Iris pigment epithelial cell (primary cell): ENCODE measurements at places on chromosomes 1 and 21.

- no peak for DNase-seq
These were observed 5.9 kb downstream of the MYCBP start for GRCh38 chr1:38867208-38867607.

DNA sequence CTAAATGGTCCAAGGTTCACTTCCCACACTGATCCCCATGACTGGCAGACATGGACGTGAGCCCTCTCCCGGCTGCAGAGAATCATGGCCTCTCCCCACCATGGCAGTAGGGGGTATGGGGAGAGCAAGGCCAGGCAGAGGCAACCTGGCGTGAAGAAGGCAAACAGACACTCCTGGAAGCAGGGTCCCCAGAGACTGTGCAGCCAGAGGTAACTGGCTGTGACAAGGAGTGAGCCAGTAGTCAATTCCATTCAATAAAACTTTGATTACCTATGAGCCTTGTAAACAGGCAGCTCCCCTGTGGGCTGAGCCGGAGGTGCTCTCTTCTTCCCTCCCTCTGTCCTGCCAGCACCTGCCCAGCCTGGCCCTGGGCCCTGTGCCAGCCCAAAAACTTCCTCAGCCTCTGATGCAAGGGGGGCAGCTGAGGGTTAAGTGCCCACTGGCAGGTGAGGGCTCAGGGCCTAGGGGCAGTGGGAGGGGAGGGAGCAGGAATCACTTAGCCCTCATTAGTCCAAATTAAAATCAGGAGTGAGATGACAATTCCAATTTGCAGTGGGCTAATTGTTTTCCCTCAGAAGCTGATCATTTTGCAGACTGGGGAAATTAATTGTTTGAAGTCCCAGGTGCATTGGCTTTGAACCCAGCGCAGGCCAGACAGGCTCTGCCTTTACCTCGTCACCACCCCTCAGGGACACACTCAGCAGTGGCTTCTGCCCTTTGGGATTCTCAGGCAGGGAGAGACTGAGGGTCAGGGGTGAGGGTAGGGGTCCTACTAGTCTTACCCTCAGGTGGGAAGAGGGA, 35.6 kb downstream of the LRRN2 start:
- DNase-seq, result no peak

- no peak for DNase-seq
These were observed 42.2 kb downstream of the GIPC2 start for GRCh38 chr1:78088015-78088414.

DNA sequence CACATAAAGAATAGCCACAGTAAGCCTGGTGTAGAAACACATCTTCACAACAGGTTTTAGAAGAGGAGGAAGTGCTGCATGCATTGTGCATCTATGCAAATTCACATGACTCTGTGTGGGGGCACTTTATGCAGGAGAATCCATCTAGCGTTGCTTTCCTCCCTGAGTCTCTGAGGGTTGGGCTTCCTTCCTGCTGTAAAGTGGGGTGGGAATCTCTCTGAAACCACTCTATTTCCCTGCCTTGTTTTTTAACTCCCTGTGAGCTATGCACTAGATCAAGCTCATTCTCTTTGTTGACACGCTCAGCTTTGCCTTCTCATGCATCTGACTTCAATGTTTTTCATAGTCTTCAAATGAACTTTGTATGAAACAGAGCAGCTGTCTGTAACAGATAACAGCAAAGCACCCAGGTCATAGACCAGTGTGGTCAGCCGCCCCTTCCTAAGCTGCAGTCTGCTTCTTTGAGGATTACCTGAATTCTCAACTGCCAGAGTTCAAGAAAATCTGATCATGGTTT, 102.7 kb upstream of the DPH5 start:
- no peak for DNase-seq

GRCh38 chr1:217268058-217268457, 362.8 kb downstream of the GPATCH2 start:
- DNase-seq, result no peak

DNA sequence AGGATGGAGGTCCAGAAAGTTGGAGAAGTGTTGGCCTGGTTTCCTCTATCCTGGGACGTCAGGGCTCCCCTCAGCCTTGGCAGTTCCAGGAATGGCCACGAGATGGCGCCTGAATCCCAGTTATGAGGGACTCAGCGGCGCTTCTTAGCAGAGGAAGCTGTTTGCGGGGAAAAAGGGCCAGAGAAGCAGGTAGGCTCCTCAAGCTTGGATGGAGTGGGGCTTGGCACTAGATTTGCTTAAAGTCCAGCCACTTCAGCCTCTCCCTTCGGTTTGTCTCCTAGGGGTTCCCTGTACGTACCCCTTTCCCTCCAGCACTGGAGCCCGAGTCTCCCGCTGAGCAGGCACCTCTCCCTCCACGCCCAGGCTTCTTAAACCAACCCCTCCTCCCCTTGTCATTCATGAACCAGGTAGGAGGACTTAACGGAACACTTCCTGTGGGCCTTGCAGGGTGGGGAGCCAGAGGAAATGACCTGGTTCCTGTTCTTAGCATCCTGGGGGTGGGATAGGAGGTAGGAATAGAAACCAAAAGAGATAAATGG, 32.0 kb upstream of the TENT5B start:
- DNase-seq, result peak; percentile 63

DNA sequence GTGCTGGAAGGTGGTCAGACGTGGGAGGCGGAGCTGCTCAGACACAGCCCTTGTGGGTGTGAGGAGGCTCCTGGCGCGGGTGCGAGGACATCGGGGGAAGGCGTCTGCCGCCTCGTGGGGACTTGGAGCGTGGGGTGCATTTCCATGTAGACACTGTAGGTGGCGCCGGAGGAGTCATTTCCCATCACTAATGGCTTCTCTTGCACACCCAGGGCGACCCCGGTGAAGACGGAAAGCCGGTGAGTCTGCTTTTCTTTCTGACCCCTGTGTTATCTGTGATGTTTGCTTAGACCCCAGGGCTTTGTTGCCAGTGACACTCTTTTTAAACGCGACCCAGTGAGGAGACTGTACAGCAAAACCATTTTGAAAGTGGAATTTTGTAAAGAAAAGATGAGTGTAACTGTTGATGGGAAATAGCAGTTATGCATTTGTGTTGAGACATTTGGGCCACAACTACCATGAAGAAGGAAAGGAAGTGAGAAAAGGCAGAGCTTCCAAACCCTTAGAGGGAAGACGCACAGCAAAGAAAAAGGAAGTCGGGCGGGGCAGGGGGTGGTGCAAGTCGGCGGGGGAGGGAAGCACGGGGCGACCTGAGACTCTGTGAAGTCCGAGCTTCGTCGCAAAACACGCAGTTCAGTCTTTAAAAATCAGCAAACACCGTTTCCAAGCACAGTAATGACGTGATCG, 64.0 kb downstream of the SLC19A1 start:
- peak; percentile 66 for DNase-seq

- DNase-seq, result no peak
These were observed 119.3 kb downstream of the SYT2 start for GRCh38 chr1:202590975-202591411.

- DNase-seq, result no peak
These were observed 323.8 kb upstream of the ST6GALNAC5 start for GRCh38 chr1:76543495-76543894.

GRCh38 chr21:43349644-43350043, 77.3 kb downstream of the SIK1 start:
- no peak for DNase-seq

DNA sequence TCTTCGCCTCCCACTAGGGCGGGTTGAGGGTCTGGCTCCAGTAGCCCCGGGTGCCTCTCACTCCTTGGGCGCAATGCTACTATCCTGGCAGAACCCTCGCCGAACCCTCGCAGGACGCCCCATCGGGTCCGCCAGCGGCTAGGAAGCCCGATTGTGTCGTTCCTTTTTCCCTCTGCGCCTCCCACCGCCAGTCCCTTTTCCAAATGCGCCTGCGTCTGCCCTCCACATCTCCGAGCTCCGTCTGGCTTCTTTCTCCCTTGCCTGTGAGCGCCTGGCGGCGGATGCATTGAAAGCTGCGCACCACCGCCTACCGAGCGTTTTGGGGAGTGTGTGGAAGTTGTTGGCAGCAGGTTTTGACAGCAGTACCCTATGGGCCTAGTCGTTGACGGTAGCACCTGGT, 1.0 kb upstream of the DIRAS3 start:
- DNase-seq, result peak; percentile 80

- DNase-seq, result peak; percentile 53
These were observed 154.6 kb downstream of the PBX1 start for GRCh38 chr1:164713456-164714207.

DNA sequence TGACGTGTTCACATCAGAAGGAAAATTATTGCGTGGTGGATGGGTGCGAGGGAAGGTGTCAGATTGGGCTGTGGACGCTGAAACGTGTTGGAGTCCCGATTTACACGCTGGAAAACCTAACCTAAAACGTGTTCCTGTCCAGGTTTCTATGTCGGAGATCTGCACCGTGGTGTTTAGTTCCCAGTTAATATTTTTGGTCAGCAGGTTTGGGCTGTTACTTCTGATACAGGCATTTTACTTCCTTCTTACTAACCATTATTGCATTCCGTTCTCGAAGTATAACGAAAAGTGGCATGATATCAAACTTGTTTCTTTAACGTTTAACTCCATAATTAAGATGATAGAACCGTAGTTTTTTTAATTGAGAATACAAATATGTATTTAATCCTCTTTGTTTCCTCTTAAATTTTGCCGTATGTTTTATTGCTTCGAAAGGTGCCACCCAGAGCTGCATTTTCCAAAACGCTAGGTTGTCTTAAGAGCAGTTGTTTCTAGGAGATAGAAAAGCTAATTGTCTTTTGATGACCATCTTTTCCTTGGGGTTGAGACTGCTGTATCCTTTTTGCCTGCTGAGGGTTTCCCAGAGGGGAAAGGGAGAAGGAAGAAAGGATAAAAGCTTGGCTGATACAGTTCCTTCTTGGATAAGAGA, 1.3 kb downstream of the ADARB1 start:
- peak; percentile 41 for DNase-seq

DNA sequence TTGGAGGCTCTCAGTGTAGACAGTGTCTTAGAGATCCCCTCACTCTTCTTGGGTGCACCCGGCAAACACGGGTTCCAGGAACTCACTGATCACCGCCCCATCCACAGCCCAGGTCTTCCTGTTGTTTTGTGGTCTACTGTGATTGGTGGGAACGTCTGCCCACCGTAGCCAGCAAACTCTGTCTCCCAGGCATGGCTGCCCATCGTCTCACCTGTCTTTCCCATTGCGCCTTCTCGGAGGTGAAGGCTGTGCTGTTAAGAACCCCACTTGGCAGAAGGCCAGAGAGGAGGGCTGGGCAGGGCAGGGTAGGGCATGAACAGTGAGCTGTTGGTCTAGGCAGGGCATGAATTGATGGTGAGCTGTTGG, 14.1 kb upstream of the KCNA2 start:
- DNase-seq, result no peak

DNA sequence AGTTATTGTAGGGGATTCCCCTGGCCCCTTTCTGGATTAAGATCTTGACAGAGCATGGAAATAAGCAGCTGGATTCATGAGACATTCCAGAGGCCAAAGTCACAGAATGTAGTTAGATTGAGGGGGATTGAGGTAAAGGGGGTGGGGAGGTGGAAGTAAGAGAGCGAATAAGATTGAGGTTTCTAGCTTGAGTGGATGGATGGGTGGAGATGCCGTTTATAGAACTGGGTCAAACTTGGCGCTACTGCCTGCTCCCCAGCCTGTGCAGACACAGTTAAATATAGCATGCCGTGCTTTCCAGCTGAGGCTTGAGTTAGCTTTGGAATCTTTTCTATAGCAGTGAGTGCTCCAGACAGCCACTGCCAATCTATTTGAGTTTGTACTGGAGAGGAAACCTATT, 85.7 kb downstream of the DYRK1A start:
- peak; percentile 94 for DNase-seq

GRCh38 chr1:33517596-33518250, 45.3 kb downstream of the ZSCAN20 start:
- peak; percentile 4 for DNase-seq

DNA sequence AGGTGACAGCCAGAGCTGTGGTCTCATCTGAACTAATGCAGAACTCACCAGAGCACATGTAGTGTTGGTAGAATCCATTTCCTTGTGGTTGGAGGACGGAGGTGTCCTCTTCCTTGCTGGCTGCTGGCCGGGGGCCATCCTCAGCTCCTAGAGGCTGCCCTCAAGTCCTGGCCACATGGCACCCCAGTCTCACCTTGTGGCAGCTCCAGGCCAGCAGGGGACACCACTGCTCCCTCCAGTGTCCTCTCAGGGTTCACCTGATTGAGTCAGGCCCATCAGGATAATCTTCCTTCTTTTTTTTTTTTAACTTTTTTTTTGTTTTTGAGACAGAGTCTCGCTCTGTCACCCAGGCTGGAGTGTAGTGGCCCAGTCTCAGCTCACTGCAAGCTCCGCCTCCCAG, 2.9 kb downstream of the KCNE1 start:
- DNase-seq, result no peak

DNA sequence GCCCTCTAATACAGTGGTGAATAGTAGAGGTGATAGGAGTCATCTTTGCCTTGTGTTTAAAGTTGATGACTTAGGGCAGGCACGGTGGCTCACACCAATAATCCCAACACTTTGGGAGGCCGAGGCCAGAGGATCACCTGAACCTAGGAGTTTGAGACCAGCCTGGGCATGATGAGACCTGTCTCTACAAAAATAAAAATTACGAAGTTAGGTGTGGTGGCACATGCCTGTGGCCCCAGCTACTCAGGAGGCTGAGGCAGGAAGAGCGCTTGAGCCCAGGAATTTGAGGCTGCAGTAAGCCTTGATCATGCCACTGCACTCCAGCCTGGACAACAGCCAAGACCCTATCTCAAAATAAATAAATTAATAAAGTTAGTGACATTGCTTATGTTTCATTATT, 26.6 kb downstream of the CAPZA1 start:
- DNase-seq, result no peak

- peak; percentile 36 for DNase-seq
These were observed 27.7 kb downstream of the UCHL5 start for GRCh38 chr1:193031431-193031830.

GRCh38 chr21:44771896-44772525, 29.6 kb downstream of the UBE2G2 start:
- DNase-seq, result no peak

DNA sequence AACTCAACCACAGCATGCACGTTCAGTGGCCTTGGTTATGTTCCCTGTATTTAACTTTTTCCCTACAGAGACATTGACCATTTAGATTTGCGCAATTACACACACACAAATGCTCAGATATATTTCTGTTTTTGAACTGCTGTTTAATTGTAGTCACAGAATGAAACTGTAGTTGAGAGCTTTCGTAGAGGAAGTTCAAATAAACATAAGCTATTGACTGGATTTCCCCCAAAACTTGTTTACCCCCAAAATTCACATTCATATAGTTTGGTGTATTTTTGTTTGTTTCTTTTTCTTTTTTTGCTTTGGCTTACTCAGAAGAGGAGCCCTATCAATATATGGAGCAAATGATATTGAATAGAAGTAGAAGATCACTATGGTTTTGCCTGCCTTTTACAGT, 921.0 kb downstream of the ADGRL2 start:
- no peak for DNase-seq

- DNase-seq, result no peak
These were observed 17.1 kb downstream of the TRIM67 start for GRCh38 chr1:231178970-231179369.

DNA sequence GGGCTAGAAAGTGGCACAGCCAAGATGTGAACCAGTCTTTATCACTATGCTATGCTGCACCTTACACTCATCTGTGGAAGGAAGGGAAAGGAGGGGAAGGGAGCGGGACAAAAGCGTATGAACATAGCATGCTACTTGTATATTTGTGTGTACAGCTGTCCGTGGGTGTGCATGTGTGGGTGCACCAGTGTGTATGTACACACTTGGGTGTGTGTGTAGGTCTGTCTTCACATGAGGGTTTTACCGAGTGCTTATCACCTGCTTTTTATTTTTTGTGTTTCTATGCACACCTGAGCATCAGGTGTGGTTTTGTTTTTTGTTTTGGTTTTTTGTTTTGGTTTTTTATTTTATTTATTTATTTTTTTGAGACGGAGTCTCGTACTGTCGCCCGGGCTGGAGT, 255.7 kb downstream of the RRAGC start:
- no peak for DNase-seq
